Left renal cortex interstitium (tissue), 4 donors: ENCODE measurements at places on chromosomes 7 and 10.

GRCh38 chr7:81162771-81163525 lies 244.1 kb upstream of the SEMA3C start:
- no peak for DNase-seq

DNA sequence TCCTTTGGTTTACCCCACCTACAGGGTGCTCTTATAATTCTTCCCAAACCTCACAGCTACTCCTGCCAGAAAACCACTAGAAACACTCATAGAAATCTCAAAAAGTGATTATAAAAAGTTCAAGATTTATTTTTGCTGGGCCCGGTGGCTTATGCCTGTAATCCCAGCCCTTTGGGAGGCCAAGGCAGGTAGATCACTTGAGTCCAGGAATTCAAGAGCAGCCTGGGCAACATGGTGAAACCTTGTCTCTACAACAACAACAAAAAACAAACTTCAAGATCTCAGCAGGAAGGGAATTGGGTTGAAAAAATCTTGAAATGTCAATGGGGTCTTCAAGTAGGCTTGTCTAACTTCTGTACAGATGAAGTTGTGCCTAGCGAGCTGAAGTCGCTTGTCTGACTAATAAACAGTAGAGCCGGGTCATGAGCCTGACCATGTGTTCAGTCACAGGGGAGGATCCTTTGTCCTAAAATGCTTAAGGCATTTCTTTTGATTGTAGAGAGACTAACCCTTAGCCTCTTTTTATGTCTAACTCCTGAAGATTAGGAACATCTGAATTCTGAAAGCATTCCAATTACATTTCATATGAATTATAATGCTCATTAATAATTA lies 124.6 kb downstream of the NOC3L start:
- no peak for DNase-seq

DNA sequence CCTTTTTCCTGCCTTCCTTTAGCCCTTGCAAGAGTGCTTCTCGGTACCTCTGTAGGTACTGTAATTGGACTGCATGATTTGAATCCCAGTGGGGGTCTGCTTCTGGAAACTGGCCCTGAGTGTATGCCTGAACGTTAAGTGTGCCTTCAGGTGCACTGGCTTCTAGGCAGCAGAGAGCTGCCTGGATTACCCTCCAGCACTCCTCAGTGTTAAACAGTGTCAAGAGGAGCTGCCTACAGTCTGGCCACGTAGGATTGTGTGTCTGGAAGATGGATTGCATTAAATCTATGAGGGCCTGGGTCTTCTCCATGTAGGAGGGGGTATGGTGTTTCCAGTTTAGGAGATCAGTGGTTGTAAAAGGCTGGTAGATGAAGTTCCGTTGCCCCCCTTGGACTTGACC lies 103.7 kb downstream of the TRIM24 start:
- DNase-seq, result no peak

- DNase-seq, result no peak
Observed at GRCh38 chr7:156031679-156032478, 219.6 kb upstream of the SHH start.

- DNase-seq, result no peak
Observed at GRCh38 chr10:72086466-72087391, 1.6 kb downstream of the SPOCK2 start.

- no peak for DNase-seq
Observed at GRCh38 chr10:10787586-10787985, 230.1 kb upstream of the CELF2 start.

DNA sequence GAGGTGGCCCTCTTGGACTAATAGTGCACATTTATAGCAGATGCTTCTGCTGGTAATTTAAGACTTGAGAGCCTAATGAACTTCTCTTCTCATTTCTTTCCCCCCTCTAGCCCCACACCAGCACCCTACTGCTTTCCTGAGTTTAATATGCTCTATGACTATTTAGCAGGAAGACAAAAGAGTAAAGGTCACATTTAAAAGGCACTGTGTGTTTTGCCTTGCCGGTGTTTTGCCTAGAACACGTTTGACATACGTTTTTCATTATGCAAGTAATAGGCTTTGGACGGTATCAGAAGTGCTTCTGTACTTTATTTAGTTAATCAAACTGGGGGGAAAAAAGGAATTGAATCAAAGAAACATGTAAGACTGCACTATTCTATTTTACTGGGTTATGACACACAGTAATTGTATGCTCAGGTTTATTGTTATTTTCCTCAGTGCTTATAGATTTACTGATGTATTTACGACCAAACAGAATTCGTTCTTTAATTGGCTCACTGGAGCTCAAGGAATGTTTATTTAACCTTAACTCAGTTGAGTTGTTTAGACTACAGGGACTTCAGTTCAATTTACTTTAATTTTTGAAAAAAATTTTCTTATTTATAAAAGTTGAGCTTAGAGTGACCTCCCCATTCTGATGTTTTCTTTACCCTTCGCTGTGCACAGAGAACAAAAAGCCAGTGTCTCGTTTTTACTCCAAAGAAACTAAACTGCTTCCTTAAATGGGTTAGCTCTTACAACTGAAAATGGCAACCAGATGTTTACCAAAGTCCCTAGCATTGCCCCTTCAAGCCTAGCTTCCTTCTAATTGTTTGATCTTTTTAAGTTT lies 35.4 kb downstream of the CPED1 start:
- DNase-seq, result no peak

DNA sequence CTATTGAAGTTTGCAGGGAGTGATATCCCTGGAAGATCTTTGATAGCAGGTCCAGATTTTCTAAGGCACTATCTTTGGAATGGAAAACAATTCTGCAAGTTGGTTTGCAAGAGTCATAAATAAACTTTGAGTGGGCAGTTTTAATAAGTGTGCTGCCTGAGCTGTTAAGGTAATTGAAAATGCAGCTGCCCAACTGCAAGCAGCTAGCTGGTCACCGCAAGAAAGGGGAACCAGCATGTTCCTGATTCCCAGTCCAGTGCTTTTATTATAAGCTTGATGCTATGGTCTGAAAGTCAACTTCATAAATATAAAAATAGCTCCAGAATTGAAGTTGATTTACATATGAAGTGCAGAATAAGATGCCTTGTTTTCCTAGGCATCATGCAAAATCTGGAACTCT lies 308.4 kb downstream of the ZNF248 start:
- no peak for DNase-seq

GRCh38 chr7:150503581-150503980 lies 11.1 kb upstream of the GIMAP7 start:
- no peak for DNase-seq

DNA sequence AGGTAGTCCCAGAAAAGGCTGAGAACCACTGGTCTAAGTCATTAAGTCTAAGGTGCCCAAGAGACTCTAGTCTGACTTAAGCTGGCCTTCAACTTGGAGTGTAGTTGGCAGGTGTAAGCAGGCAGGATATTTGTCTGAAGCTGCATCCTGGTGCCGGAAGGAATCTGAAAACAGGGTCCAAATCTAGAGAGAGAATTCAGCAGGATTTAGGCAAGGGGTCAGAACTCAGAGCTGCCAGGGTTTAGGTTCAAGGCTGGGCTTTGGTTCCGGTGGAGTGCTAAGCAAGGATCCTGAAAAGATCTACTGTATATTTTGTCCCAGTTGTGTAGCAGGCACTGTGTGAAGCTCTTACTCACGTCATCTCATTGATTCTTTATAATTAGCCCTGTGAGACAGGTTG lies 16.5 kb upstream of the SEPTIN7 start:
- no peak for DNase-seq

DNA sequence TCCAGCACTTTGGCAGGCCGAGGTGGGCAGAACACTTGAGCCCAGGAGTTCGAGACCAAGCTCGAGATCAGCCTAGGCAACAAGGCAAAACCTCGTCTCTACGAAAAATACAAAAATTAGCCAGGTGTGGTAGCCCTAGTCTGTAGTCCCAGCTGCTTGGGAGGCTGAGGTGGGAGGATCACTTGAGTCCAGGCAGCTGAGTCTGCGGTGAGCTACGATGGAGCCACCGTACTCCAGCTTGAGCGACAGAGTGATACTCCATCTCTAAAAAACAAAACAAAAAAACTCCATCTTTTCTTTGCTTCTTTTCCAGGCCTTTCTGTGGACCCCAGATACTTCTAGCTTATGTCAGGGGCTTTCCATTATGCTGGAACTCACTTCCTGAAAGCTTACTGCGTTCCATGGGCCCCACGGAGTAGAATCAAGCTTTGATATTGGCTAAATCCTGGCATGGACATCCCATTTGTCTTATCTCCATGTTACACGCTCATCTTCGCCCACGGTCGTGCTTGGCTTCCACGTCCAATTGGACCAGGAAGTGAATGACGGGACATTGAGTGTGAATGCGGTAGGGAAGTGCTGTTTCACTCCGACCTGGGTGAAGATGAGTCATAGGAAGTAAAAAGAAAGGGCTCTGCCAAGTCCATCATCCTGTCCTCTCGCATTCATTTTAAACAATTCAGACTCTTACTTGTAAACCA lies 45.7 kb downstream of the FAM171A1 start:
- DNase-seq, result no peak

DNA sequence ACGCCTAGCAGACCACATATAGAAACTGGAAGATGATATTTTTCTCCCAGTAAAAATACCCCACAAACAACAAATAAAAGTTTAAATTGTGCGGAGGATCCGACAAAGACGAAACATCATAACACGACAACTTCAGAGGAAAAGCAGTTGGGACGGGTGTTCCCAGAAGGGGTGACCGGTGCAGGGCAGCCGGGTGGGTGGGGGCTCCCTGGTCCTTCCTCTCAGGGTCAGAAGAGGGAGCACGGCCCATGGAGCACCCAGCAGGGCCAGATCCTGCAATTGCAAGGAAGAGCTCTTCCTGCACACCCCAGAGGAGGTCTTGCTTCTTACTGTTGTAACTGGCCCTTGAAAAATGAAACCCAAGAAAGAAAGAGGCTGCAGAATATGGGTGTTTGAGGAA lies 608.5 kb upstream of the MKI67 start:
- no peak for DNase-seq

GRCh38 chr7:132255115-132255797 lies 321.0 kb downstream of the PLXNA4 start:
- no peak for DNase-seq

- DNase-seq, result no peak
Observed at GRCh38 chr10:63707254-63707910, 186.2 kb downstream of the REEP3 start.

DNA sequence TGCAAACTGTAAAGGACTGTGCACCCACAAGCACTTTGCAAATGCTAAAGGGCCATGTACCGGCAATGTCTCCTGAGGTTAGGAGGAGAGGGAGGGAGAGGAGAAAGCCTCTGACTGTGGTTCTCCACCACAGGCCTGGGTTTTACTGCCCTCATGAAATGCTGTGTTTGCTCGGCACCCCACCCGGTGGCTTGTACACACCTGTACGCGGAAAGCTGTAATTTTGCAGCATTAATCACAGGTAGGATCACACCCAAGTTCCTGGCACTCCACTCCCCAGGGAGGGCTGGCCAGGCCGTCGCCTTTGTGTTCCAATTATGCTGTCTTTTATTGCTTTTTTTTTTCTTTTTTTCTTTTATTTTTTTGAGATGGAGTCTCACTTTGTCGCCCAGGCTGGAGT lies 78.5 kb upstream of the MYL10 start:
- DNase-seq, result no peak

- no peak for DNase-seq
Observed at GRCh38 chr7:30223896-30224295, 60.5 kb upstream of the ZNRF2 start.

DNA sequence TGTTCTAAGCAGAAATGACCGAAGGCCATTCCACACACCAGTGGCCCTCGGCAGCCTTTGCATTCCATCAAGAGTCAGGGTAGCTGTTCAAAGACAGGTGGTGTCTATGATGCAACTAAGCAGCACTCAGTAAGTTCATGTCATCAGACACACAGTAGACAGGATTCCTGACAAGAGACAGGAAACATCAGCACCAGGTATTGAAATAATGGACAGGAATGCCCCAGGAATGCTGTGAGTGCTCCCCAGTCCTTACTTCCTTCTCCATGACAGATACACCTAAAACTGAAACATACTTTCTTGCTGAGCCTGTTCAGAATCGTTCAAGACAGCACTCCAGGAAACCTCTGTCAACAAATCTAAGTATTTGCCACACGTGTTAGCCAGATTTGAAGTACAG lies 204.4 kb downstream of the TPST1 start:
- DNase-seq, result no peak
